Foreskin melanocyte (primary cell): ENCODE measurements at places on chromosomes 4 and X.

DNA sequence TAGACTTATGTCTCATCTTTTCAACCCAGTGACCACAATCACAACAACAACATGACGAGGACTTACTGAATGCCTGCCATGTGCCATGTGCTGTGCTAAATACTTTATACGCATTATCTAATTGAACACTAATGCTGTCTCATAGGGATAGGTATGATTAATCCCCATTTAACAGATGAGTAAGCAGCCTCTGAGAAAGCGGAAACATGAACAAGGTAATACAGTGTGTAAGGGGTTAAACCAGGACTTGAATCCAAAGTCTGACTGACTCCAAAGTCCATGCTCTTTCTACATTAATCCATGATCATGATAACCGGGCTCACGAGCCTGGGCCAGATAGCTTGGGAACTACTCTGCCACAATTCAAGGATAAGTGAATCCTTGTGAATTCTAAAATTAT, 105.3 kb upstream of the MBNL3 start:
- DNase-seq: no peak

- DNase-seq: no peak
Measured at GRCh38 chrX:69192603-69193002, 27.4 kb upstream of the PJA1 start.

DNA sequence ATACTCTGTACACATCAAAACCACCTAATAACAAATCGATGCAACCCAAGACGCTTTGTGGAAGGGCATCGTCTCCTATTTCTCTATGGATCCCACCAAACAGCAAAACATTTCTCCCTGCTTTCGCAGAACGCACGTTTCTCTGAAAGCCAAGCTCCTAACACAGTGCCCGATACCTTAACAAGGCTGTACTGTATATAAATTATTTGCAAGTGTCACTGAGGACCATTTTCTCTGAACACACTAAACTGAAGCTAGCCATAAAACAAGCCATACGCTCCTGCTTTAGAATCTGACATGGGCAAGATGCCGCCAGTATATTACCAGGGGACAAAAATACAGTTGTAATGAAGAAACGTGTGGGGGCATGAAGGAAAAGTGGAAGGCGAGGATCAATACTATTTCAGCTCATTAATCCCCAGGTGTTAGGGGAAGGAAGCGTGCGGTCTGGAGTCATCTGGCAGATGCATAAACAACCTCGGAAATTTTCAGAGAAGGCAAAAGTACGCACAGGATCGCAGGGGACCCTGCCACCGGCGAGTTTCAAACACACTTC, 703 bp downstream of the KCNIP4 start:
- no peak for DNase-seq

DNA sequence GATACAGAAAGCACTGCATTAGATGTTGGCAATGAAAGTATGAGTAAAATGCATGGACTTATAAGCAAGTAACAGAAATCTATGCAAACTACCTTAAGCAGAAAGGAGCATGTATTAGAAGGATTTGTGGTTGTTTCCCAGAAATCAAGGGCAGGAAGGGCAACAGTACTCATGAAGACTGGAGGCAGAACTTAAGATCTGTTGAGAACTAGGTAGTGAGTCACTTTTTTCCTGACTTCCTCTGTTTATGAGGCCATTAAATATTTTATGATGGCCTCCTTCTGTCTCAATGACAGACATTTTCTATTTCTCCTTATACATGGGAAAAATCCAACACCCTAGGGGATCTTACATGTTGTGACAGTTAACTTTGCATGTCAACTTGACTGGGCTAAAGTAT, 398.2 kb downstream of the MID1IP1 start:
- DNase-seq: no peak

DNA sequence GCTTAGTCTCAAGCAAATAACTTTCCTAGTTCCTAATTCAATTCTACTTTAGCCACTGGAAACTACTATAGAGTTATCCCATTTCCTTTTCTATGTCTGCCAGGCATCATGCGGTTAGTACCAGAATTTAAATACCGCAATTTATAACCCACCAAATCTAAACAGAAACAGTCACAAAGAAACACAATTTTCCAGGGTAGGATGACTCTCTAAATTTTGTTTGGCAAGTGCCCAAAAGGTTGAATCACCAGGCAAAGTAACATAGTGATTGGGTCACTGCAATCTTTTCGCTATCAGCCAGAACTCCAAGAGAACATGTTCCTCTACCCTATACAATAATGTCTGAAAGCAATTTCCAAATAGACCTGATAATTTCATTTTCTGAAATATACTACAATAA, 240.2 kb upstream of the GRIA3 start:
- DNase-seq: no peak

- peak; percentile 50 for DNase-seq
Measured at GRCh38 chr4:164956766-164957643, 20.5 kb downstream of the TRIM61 start.

DNA sequence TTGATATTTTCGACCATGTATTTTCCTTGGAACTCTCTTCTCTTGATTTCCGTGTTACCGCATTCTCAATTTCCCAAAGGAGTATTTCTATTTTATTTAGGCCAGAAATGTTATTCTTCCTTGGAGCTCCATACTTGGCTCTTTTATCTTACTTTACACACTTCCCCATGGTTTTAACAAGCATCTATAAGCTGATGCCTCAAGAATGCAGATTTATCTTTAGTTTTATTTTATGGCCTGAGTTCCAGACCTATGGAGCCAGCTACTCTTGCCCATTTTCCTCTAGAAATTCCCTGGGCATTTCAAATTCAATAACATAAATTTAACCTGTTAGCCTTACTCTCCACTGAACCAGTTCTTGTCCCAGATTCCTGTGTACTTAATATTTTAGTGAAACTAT, 43.7 kb downstream of the SULT1E1 start:
- DNase-seq: no peak

- peak; percentile 2 for DNase-seq
Measured at GRCh38 chrX:12370497-12370986, 232.3 kb downstream of the FRMPD4 start.

GRCh38 chrX:6732101-6732500, 197.2 kb upstream of the VCX3A start:
- no peak for DNase-seq

DNA sequence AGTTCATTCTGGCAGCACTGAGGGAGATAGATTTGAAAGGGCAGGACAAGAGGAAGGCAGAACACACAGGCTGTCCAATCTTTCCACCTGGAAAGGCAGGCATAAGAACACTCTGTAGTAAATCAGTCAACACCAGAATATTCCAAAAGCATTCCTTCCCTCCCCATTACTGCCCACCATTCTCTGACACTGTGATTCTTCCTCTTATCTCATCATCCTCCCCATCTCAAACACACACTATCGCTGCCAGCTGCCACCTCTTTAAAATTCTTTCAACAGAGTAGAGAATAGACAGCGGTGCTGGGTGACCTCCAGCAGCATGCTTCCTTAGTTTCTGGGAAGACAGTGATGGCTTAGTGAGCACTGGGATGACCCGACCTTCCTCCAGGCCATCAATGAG, 53.7 kb upstream of the MYOZ2 start:
- no peak for DNase-seq

DNA sequence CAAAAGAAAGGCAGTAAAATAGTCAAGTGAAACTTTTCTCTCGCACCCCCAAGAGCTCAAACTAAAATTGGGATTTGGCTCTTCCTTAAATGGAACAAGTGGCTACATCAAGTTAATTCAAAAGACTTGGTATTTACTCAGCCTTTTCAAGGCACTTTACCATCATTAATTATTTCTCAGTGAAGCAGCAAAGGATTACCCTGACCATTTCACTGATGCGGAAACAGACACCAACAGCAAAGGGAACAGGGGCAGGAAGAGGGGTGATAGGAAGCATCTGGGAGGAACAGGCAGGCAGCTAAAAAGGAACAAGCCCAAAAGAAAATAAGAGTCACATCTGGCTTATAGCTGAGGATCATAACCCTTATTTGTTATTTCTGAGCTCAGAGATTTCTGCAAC, 2.7 kb downstream of the SCML2 start:
- DNase-seq: no peak

- peak; percentile 74 for DNase-seq
Measured at GRCh38 chr4:184383497-184384055, 90.8 kb downstream of the IRF2 start.

GRCh38 chrX:57528670-57529255, 63.0 kb upstream of the ZXDB start:
- peak; percentile 0 for DNase-seq

- no peak for DNase-seq
Measured at GRCh38 chr4:123248085-123248659, 148.4 kb upstream of the SPRY1 start.

DNA sequence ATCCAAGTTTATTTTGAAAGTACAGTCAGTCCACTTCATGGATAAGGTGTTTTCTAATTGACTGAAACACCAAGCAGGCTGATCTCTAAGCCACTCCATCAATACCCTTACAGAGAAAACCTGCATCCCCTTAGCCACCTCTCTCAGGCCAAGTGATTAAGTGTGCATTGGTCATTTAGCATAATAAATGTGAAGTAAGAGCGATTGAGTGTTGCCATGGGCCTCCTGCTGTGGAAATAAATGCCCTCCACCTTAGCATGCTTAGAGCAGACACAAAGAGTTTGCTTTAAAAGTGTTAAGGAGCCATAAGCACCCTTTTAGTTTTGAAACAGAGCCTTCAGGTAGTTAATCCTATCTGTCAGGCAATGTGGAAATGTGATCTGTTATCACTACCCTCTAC, 386.5 kb downstream of the GPAT3 start:
- DNase-seq: no peak

GRCh38 chr4:142202404-142203332, 566.3 kb downstream of the IL15 start:
- DNase-seq: no peak

DNA sequence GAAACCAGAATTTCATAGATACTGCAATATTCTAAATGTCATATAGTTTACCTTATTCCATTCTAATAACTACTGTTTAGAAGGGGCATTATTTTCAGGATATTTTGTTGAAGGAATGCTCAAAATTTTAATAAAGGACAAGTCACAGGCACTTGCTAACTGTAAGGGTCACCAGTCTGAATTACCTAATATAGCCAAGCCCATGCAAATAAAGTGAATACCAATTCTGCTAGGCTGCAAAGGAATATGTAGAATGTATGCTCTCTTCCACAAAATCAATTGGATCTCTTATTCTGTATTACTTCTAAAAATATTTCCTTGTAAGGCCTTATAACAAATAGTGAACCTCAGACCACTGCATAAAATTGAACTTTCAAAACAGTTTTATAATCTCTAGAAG, 52.3 kb upstream of the FAT4 start:
- DNase-seq: no peak

DNA sequence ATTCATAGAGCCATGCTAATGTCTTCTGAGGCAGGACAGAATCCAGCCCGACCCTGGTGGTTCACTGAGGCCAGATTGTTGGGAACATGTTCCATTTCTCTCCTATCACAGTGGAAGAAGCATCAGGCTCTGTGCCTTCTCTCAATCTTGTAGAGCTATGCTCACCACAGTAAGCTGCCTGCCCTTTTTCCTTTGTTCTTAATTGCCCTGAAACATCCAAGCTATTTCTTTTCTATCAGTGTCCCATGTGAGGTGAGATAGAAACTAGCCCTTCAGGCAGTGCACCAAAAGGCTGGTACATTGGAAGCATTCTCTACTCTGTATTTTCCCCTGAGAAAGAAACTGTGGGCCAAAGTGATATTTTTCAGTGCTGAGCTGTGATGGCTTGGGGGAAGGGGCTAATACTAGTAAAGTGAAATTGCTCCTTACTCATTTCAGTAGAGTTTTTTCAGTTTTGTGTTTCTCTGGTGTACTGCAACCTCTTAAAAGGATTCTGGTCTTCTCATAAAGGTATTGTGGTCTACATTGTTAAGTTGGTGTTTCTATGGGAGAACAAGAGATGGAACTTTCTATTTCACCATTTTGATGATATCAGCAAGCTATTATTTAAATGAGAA, 611.2 kb downstream of the RPA4 start:
- DNase-seq: no peak

DNA sequence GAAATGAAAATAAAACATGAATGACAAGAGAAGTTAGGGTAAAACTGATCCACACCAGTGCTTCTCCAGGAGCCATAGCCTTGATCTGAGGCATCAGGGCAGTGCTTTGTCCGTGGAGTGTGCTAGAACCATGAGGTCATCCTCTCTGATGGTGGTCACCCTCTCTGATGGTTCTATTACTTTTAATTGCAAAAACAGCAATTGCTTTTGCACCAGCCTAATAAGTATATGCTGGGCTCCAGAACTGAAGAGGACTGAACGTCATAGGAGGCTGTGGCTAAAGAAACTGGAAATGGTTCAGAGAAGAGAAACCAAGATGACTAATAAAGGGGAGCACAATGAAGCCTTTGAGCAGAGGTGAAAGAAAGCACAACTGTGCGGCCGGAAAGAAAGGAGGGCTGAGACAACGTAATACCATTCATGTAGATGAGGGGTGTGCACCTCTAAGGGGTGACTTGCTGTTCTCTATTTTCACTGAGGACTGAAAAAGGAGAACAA, 17.0 kb upstream of the TMEM154 start:
- peak; percentile 94 for DNase-seq

DNA sequence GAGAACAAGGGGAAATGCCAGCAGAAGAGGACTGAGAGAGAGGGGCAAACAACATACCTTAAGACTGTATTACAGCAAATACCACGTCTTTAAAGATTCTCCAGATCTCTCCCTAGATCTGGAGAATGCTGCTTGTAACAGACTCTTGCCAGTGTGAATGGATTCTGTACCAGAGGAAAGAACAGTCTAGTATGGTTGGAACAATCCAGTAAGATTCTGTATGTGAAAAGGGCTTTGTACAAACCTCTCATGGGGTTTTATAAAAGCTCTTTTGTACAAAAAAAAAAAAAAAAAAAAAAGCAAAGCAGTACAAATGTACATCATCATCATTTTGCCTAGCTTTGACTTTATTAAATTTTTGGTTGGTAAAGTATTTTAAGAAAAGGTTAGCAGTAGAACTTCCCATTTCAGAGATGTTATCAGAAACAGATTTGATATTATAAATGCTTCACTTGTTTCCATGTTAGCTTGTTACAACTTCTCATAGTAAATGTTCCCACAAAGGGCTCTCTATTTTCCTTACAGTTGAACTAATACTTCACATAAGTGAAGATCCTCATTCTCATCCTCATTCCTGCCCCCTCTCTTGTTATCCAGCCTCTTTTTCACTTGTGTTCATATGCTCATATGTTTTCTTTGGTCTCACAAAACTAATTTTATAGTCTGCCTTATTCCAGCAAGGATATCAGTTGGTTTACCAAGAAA, 144.2 kb downstream of the EDA start:
- peak; percentile 25 for DNase-seq

GRCh38 chr4:177161781-177162180, 147.9 kb upstream of the NEIL3 start:
- DNase-seq: no peak

GRCh38 chr4:42235304-42236021, 83.0 kb upstream of the BEND4 start:
- DNase-seq: no peak

- DNase-seq: peak; percentile 28
Measured at GRCh38 chrX:108322234-108322633, 116.0 kb downstream of the COL4A6 start.

GRCh38 chr4:138344054-138344453, 101.9 kb upstream of the SLC7A11 start:
- no peak for DNase-seq

GRCh38 chrX:68989865-68990606, 161.2 kb downstream of the EFNB1 start:
- DNase-seq: peak; percentile 8

- no peak for DNase-seq
Measured at GRCh38 chr4:137043184-137043583, 489.1 kb downstream of the PCDH18 start.
